Ureter (tissue), 1 donor: ENCODE measurements at places on chromosomes 4 and X. TPM values are rescaled to one million over a fixed set of nuclear protein-coding genes. Genes with fewer than 3 reads are reported as not detected.

Gene TMEM31
- total RNA-seq = not detected

Gene PHKA1
- 9.4 TPM for total RNA-seq

Gene PITX2
- total RNA-seq = not detected

Gene RIBC1
- 1.2 TPM for total RNA-seq

Gene MAGIX
- total RNA-seq = 12.8 TPM

Gene UGT2B10
- not detected for total RNA-seq

Gene HMGB3
- total RNA-seq = 17.2 TPM

Gene PDK3
- total RNA-seq = 22.7 TPM

Gene PRICKLE3
- total RNA-seq = 24.7 TPM

Gene OPHN1
- total RNA-seq = 11.4 TPM

Gene ARL13A
- total RNA-seq = not detected

Gene RHOXF2
- total RNA-seq = not detected

Gene ATP2B3
- total RNA-seq = not detected

Gene SCD5
- 7.3 TPM for total RNA-seq

Gene CETN2
- total RNA-seq = 47.1 TPM

Gene MPC1L
- total RNA-seq = not detected

Gene BRS3
- 0.18 TPM for total RNA-seq

Gene PI4K2B
- 12.5 TPM for total RNA-seq

Gene VCX3A
- not detected for total RNA-seq

Gene PLAC8
- 4.9 TPM for total RNA-seq

Gene FANCB
- 1.8 TPM for total RNA-seq

Gene RPL36A
- 427 TPM for total RNA-seq

Gene TNMD
- total RNA-seq = not detected

Gene PRRG3
- 0.91 TPM for total RNA-seq

Gene IL2
- 0.99 TPM for total RNA-seq

Gene FGFR3
- 121 TPM for total RNA-seq

Gene SPIN3
- total RNA-seq = 23.8 TPM
